ENCODE measurements at places on chromosomes 11 and 22.

GRCh38 chr22:46139895-46140350 lies 10.4 kb upstream of the PPARA start:
- DNase-seq = no peak

DNA sequence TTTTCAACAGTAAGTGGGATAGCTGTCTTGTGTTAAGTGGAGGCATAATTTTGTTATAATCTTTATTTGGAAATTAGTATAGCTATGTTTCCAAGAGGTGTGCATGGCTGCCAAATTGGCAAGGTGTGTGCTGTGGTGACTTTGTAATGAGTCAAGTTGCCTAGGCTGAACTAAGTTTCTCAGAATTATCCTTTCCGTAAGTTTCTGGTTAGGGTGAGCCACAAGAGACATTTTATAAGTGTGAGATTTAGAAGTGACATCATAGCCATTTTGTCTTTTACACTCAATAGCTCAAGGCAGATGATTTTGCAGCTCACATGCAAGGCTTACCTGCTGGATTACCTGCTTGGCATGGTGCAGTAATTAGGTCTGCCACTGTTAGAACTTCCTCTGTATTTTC lies 90.3 kb downstream of the C11orf87 start:
- DNase-seq = no peak

- DNase-seq = no peak
Measured at GRCh38 chr11:77191429-77191822, 63.4 kb downstream of the MYO7A start.

DNA sequence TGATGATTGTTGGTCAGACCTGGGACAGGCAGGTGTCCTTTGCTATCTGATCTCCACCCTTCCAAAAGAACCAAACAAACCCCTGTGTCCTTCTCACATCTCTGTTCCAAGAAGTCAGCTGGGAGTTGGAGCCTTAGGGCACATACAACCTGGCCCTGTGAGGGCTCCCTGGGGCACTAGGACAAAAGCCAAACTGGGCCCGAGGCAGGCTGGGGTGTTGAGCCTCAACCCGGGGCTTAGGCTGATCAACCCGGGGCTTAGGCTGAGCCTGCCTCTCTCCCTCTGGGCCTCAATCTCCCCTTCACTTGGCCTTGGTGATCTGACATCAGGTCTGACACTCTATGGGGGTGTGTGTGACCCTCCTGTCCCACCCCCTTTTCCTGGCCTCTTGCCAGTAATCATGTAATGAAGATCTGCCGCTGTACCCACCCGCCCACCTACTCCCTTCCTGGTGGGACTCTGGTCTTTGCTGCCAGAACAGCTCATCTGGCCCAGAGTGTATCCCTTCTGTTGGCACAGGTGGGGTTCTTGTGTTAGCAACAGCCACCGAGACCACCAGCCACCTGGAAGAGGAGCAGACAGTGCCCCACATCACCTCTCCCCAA lies 22.8 kb upstream of the UVRAG start:
- DNase-seq = no peak

DNA sequence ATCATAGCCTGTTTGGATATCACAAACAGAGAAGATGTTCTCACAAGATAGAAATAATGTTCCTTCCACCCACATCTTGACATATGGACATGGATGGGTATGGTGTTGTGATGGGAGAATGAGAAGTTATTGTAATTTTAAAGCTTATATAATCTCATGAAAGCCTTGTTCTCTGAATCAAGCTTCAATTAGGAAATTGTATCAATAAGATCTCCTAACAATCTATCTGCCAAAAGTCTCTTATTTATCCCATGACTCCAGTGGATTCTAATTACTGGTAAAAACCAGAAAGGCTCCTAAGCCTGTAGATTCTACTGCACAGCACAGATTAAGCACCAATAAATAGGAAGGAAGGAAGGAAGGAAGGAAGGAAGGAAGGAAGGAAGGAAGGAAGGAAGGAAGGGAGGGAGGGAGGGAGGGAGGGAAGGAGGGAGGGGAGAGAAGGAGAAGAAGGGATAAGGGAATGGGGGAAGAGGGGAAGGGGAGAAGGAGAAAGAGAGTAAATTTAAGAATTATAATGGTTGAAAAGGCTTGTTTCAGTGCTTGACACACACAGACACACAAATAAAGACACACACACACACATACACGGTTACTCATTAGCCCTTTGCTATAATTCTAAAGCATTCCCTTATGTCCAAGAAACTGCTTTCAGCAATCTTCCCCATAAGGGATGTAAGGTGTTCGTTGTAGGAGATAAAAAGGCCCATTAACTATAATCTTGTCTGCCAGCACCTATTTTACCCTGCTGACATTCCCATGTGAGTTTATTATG lies 258.0 kb upstream of the API5 start:
- no peak for DNase-seq

DNA sequence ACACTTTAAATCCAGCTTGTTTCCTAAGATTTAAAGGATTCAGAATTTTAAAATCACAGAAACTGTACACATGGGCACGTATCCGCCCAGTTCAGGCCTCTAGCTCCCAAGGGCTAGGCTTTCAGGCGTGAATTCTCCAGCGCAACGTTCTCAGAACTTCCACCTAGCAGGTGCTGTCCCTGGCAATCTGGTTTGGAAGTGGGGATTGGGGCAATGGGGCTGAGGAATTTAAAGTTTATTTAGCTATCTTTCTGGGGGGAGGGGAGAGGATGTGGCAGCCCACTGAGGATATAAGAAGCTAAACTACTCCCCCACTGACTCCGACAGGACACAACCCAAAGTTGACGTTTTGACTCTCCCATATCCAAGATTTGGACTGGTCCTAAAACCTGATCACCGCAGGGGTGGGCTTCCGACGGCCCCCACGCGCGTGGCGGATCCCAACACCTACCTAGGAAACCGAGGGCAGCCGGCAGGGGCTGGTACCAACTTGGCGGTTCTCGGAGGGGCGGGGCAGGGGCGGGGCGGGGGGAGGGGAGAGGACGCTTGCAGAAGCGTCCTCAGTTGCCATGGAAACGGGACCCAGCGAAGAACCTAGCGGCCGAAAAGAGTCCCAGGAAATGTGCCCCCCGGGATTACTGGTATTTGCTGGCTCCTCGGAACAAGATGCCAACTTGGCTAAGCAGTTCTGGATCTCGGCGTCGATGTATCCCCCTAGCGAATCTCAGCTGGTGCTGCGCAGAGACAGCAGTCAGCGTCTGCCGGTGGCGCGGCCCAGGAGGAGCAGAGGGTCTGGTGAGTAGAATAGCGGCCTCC lies at the start of gene HOATZ:
Gene HOATZ (plus strand): TSS at position 563 of the 816 bp plus-strand sequence. CDS start 7 bp downstream, at position 570.
- DNase-seq = no peak

DNA sequence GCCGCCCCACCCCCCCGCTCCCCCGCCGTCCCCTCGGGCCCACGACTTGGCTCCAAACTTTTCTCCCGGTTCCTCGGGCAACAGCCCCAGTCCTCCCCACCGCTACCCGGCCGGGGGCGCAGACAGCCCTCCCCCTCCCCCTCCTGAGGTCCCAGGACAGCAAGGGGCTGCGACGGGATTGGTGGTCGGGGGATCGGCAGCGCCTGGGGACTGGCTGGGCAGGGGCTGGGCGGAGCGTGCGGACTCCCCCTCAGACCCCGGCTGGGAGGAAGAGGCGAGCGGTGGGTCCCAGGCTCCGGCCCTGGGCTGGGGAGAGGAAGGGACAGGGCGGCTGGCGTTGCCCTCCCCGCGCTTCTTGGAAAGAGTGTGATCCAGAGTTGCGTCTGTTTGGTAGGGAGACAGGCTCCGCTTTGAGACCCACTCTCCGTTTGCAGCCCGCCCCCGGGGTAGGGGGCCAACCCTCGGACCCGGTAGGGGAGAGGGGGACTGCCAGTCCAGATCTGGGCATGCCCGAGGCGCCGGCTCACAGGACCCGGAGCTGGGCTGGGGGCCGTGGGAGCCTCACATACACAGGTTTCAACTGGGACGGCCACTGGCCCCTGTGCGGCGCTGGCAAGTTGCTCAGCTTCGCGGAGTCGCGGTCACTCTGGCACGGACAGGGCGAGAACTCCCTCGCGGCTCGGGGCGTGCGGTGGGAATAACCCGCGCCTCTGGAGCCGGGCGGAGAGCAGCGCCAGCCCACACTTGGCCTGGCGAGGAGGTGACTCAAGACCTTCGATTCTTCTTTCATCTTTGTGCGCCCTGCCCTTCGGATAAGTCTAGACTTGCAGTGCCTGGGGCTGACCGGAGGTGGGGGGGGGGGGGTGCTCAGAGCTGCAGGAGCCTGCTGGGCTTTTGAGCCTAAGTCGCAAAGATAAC lies 999 bp downstream of the TSKU start:
- DNase-seq = no peak

DNA sequence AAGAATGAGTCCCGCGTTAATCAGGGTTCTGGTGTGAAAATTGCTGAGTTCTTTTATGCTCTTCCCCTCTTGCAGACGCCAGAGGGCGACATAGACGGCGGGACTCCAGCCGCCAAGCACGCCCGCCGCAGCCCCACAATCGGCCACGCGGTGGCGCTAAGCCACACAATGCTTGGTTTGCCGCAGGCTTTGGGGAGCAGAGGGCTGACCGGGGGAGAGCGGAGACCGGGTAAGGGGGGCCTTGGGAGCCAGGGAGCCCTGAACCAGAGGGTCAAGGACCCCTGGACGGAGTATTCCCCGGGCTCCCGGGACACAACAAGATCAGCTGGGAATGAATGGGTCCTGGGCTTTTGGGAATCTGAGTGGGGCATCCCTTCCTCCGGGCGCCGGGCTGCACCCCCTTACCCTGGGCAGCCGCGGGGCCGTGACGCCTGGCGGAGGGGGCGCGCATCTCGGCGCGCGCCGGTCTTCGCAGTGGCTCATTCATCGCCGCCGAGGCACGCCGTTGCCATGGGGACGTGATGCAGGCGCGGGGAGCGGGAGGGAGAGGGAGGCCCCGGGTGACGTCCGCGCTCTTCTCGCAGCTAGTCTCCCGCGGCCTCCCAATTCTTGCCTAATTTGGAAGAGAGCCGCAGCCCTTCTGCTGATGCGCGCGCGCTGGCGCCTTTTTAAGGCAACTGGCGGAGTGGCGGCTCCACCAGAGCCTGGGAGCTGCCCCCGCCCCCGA lies 12.2 kb upstream of the NPAS4 start:
- peak; percentile 87 for DNase-seq

GRCh38 chr22:33726294-33726734 lies 194.0 kb downstream of the LARGE1 start:
- no peak for DNase-seq

DNA sequence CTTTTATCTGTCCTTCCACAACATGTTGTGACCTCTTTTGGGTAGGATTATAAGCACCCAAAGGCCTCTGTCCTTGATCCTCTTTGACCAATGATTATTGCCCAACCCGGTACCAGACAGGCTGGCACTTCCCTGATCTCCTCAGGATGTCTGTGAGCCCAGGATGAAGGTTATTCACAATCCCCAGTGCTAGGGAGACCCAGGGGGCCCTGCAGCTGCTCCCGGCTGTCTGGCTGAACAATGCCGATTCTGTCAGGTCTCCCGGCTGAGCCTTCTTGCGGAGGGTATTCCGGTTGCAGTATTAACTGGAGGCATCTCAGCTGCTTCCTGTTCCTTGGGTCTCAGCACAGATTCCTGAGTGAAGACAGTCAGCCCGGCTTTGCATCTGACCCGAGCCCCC lies 71.2 kb upstream of the CDON start:
- DNase-seq = no peak

GRCh38 chr11:84430661-84431060 lies 1144.5 kb upstream of the CCDC90B start:
- DNase-seq = no peak

DNA sequence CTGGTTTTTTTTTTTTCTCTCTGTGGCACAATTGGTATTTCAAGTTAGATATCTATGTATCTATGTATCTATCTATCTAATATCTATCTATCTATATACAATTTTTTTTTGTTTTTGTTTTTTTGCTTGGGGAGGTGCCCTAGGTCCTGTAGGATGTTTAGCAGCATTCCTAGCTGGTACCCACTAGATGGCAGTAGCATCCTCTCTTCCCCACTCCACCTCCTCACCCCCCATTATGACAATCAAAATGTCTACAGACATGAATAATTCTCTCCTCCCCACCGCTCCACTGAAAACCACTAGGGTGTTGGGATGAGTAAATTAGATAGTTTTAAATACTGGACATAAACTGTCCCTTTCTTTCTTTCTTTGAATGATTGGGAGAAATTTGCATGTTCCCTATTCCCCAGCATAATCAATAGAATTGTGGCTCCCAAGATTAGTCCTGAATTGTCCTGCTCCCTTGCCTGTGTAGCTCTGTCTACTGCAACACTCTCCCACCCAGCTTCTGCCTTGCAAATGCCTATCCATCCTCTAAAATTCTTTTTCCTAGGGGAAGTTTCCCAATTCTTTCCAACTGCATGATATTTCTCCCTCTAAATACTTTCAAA lies 1152.4 kb downstream of the LRRC4C start:
- no peak for DNase-seq

DNA sequence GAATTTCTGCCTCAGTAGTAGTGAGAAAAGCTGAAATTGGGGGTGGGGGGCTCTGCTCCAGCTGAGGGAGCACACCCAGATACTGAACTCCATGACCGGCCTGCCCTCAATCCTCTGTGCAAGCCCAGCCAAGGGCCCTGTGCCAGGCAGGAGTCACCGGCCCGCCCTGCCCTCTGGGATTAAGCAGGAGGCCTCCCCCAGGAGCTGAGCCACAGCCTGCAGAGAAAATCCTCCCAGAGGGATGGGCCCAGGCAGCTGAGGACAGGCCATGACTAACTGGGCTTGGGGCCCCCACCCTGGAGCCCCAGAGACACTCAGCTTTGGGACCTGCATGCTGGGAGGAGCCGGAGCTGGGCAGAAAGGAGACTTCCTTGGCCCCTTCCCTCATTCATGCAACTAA lies 48.8 kb downstream of the MN1 start:
- no peak for DNase-seq

DNA sequence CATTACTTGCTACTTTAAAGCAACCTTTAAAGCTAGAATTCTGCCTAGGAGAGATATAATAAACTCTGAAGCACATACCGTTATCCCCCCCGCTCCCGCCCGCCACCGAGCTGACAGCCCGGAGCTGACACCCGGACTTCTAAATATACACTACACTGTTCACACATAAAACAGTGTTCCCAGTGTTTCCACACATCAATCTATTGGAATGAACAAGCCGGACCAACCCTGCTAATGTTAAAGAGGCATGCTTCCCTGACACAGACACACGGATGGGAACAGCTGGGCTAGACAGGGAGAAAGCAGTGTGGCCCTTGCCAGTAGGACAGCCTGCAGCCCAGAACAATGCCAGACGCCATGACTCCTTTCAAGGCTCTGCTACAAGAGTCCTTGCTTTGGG lies 108.4 kb upstream of the CSNK2A3 start:
- no peak for DNase-seq

DNA sequence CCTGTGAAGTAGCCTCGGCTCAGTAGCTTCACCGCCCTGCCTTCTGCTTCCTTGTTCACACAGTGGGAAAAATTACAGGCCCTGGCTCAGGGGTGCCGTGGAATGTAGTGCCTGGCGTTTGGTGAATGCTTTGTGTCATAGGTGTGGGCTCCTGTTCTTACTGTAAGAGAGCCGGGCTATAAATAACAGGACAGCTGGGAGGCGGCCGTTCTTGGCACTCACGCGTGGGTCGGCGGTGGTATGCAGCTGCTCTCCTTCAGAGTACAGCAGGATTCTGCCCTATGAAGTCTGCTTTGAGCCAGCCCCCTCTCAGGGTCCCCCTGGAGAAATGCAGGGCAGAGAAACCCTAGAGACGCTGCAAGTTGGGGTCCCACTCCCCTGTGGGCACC lies 84.2 kb downstream of the CTTN start:
- DNase-seq = no peak
